Stimulated activated CD8-positive, alpha-beta memory T cell treated with anti-CD3 and anti-CD28 coated beads, Interleukin-4, amount 100 ng/mL, for 4 hours (primary cell): ENCODE measurements at places on chromosomes 2 and 18.
A peak's percentile ranks its signal among the peaks of the same experiment; 100 is the strongest.

DNA sequence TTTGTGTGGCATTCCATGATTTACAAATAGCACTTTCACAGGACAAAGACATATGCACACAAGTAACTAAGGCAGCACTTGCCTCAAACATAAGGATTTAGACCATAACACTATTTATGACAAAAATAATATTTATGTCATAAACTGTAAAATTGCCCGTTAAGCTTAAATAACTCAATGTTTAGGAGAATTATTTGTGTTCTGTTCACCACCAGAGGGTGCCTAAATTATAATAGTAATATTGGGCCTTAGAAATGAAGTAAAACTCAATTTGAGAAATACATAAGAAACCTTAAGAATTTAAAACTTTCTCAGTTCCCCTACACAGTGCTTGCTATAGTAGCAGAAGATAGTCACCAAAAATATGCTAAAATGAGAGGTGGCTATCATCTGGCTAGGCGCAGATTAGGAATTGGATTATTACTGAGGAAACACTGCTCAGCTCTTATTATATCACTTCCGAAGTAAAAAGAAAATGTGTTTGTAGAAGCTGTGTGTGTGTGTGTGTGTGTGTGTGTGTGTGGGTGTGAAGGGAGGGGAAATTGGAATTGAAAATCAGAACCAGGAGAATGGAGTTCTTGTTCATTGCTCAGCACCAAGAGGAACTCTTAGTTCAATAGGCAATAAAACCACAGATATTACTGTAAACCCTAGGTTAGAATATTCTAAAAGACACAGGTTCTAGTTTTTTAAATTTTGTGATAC is 4.9 kb upstream of the CHN1 start:
- no peak for DNase-seq

- DNase-seq, result no peak
Observed at GRCh38 chr2:40329739-40330030, 122.2 kb downstream of the SLC8A1 start.

- DNase-seq, result no peak
Observed at GRCh38 chr2:55961318-55961911, 37.8 kb upstream of the EFEMP1 start.

DNA sequence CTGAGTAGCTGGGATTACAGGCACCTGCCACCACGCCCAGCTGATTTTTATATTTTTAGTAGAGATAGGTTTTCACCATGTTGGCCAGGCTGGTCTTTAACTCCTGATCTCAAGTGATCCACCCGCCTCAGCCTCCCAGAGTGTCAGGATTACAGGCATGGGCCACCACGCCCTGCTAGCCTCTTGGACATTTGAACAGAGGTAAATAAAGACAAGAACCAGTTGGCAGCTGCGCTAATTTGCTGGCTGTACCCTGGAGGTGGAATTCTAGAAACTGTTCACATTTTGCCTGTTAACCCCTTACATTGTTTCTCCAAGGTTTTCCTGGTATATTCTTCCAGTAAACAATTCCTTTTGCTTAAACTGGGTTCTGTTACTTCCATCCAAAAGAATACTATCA is 132.9 kb downstream of the CDH2 start:
- DNase-seq, result no peak

GRCh38 chr2:236527159-236527630 is 42.4 kb upstream of the ACKR3 start:
- DNase-seq, result no peak

DNA sequence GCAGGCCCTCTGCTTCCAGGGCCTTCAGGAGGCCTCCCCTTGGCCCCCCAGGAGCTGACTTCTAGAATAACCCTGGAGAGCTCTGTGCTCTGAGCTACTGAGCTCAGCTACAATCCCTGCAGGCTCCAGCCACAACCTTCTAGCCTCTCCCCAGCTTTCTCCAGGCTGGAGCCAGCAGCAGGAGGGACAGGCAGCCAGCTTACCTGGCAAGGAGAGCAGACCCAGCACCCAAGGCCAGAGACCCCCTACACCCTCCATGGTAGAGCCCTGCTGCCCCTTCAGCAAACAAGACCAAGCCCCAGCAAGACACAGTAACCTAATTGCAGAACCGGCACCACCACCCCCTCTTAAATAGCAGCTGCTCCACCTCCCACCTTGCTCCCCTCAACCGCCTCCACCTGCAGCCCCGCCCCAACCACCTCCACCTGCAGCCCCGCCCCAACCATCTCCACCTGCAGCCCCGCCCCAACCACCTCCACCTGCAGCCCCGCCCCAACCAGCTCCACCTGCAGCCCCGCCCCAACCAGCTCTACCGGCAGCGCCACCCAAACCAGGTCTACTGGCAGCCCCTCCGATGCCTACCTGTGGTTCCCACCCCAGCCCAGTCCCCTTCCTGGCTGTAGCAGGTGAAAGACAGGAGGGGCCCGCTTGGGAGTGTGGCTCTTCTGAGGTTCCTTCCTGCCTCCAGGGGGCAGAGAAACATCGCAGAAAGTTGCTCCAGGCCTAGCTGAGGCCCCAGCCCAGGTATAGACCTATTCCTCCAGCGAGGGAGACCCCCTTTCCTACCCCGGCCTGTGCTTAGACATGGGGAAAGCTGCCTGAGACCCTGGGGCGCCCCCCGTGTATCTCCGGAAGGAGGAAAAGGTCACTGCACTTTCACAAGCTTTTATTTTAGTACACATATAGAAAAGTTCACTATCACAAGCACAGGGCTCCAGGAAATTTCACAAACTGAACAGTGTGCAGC is at the start of gene ASTL:
Gene ASTL, minus strand, starts transcription at position 324 of the 967 bp plus-strand sequence. Its CDS starts 66 bp downstream, at position 258.
- DNase-seq, result no peak

- DNase-seq, result no peak
Observed at GRCh38 chr2:12176623-12177454, 430.4 kb downstream of the LPIN1 start.

DNA sequence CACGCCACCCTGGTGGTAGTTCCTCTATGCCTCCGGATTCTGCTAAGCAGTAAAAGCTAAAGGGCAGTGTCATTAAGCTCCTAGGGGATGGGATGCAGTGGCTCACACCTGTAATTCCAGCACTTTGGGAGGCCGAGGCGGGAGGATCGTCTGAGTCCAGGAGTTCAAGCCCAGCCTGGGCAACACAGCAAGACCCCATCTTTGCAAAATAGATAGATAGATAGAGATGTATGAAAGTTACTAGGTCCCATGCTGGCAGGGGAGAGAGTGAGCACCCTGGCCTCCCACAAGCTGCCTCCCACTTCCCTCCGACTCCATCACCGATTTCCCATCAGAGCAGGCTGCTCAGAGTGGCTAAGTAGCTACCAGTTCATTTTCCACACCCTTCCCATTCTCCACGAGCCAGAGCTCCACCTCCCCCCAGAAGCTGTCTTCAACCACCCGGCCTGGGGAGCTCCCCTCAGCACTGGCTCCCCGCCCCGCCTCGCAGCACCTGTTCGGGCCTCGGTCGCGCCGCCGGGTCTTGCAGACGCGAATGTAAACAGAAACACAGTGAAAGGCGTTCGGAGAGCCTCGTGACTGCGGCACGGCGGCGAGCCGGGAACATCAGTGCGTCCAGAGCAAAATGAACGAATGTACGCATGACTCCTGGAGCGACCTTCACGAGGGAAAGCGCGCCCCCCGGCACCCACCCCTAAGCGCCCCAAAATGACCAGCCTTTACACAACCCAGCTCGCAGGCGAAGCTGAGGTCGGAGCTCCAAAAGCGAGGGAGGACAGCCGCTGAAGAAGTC is 598 bp upstream of the CEP68 start:
- DNase-seq, result peak; percentile 21

DNA sequence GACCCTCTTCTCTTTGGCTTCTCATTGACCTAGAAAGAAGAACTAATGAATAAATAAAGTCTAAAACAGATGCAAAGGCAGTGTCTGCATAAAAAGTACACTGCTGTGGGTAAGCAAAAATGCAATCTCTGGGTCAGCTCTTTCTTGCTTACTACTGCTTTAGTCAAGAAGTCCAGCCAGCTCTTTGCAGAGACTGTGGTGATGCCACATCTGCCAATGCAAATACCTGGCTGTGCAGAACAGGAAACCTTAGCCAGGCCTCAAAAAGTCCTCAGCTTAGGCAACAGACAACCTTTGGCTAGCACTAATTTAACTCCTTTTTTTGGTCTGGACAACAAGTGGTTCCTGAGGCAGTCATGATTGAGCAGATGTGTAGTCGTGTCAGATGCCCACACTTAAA is 73.6 kb upstream of the RND3 start:
- no peak for DNase-seq

GRCh38 chr2:137638932-137639331 is 325.3 kb upstream of the HNMT start:
- DNase-seq, result no peak

- DNase-seq, result no peak
Observed at GRCh38 chr2:112714836-112715631, 5.8 kb upstream of the NT5DC4 start.

DNA sequence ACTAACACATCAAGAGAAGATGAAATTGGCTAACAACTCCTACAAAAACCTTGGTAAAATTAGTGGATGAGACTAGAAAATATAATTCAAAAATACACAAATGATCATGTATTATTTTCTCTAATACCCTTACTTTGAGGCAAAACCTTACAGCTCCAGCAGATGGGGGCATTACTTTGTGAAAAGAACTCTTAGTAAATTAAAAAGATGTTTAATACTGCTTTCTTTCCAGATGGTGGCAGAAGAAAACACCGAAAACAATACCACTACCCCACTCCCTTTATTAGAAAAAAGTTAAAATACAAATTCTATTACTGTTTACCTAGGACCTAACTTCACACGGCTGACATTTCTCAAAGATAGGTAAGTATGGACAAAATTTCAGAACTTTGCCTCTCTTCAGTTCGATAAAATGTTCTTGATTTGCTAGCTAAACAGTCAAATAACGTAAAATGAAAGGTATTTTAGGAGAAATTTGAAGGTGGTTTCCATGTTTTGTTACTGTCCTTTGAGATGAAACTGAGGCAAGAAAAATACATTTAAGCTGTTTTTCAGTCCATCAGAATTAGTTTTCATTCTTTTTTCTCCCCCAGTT is 30.6 kb downstream of the ORC4 start:
- no peak for DNase-seq

GRCh38 chr2:100394111-100394641 is 23.3 kb downstream of the CHST10 start:
- DNase-seq, result no peak

DNA sequence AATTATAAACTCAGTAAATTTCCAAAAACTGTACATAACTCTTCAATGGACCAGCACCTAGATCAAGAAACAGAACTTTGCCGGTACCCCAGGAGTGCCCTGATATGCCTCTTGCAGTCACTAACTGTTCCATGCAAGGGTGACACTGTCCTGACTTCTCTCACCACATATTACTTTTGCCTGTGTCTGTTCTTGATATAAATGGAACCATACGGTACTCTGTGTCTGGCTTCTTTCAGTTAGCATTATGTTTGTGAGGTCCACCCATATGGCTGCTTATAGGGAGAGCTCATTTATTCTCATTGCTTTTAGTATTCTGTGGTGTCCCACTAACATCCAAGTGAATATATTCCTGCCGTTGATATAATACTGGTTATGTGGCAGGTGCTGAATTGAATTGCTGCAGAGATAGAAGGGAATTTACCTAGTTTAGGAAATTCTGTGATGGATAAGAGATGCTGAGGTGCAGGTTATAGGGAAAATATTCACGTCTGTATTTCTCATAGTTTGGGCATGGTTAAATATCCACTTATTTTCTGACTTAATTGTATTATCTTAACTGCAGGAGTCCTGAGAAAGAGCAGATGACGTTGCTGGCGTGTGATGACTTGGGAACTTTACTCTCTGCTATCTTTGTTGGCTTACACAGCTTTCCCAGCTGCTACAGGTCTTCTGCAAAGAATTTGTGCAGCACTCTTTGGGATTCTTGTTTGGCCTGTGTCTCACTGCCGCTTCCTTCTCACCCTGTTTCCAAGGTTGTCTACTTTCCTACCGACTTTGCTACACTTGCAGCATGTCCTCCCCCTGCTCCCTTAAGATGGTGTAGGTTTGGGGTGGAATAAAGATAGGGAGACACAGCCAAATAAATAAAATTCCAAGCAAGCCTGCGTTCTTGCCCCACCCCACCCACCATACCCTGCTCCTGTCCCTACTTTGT is 107.9 kb downstream of the MAP4K4 start:
- no peak for DNase-seq

DNA sequence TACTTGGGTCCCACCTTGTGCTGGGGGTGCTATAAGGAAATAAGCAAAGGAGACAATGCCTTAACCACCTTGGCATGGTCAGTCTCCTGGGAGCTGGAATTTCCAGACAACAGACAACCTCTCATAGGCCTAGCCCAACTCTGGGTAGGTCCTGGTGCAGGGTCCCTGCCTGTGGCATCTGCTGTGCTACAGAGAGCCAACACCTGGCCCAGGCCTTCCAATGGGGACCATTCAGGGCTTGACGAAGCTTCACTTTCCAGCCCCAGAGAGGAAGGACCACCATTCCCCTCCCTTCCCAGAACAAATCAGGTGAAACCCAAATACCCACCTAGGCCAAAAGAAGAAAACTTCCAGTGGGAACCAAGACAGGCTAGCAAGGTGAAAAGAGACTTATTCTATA is 82.8 kb downstream of the SMAD7 start:
- DNase-seq, result no peak

GRCh38 chr2:14907014-14907612 is 274.6 kb downstream of the LRATD1 start:
- no peak for DNase-seq

- no peak for DNase-seq
Observed at GRCh38 chr2:2112416-2113105, 218.5 kb downstream of the MYT1L start.

- no peak for DNase-seq
Observed at GRCh38 chr2:190478572-190479195, 55.8 kb downstream of the NEMP2 start.

GRCh38 chr2:55590810-55591440 is 26.5 kb downstream of the PPP4R3B start:
- DNase-seq, result no peak

- DNase-seq, result no peak
Observed at GRCh38 chr2:191866675-191867506, 20.0 kb upstream of the CAVIN2 start.

- DNase-seq, result no peak
Observed at GRCh38 chr2:24945907-24946306, 25.8 kb downstream of the DNAJC27 start.

DNA sequence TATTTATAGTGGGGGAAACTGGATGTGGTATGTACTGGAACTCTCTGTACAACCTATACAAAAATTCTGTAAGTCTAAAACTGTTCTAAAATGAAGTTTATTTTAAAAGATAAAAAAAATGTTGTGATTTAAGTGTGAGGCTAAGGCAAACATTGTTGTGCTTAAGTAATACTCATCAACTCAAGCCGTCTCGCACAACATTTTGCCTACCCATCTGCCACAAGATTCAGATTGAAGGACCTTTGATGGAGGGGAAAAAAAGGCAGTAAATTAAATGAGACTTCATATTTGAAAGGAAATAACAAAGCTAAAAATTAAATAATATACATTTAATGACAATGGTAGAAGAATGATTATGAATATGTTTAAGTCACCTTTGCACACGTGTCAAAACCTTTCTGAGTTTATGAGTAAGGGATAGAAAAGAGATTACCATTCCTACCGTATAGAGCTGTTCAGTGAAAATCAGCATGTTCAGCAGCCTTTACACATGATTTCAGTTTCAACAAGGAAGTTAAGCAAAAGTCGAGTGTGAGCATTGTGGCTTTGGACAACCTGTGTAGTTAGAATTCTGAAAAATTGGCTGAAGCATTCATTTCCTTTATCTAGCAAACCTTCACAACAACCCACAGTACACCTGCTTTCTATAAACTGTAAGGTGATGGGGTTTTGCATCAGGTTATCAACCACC is 499.3 kb downstream of the IRS1 start:
- no peak for DNase-seq

GRCh38 chr2:111173856-111174255 is 53.1 kb downstream of the BCL2L11 start:
- DNase-seq, result no peak

GRCh38 chr2:54722641-54723040 is 821 bp upstream of the EML6 start:
- DNase-seq, result no peak
